ENCODE measurements at places on chromosomes 2 and 18. TPM values are rescaled to one million over a fixed set of nuclear protein-coding genes. Genes with fewer than 3 reads are reported as not detected.

- no peaks in the 10 kb centered on the region for H3K27me3 ChIP-seq
- no peak overlapping the region for H3K27ac ChIP-seq
- no peak overlapping the region for H3K4me3 ChIP-seq
- no peaks in the 10 kb centered on the region for H3K36me3 ChIP-seq
These were observed 105.6 kb upstream of the FSHR start for GRCh38 chr2:49259926-49260325.

- H3K36me3 ChIP-seq: peaks cover 43% of the 10 kb centered on the region
- no peak for DNase-seq
- no peak overlapping the region for H3K4me3 ChIP-seq
- H3K4me1 ChIP-seq: peaks cover 33% of the 10 kb centered on the region
- no peak overlapping the region for H3K27ac ChIP-seq
These were observed 8.8 kb downstream of the FOSL2 start for GRCh38 chr2:28401411-28401810.

Gene PLEKHH2
- 25.0 TPM for total RNA-seq

DNA sequence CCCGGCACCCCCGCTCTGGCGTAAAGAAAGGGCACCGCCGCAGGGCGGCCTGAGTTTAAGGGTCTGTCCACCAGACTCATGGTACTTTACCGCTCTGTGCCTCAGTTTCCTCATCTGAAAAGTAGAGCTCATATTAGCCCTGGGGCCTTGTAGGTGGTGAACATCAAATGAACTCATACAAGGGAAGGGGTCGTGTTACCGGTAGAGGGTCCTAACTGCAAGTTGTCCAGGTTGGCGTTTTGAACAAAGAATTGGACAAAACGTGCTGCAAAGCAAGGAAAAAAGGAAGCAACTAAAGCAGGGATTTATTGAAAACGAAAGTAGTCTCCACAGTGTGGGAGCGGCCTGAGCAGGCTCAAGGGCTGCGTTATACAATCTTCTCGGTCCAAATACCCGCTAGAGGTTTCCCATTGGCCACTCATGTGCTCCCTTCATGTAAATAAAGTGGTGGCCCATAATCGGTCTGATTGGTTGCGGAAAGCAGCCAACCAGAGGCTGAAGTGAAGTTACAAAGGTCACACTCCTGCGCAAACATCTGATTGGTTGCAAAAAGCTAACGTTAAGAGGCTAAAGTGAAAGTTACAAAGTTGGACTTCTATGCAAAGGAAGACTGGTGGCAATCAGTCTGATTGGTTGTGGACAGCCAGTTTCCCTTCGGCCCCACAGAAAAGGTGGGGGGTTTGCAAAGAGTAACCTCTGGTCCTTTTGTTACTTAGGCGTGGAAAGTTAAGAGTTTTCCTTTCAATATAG is 80.7 kb upstream of the LDLRAD4 start:
- H3K4me1 ChIP-seq: no peaks in the 10 kb centered on the region
- H3K4me3 ChIP-seq: peak overlapping the region; percentile 67
- no peaks in the 10 kb centered on the region for H3K27me3 ChIP-seq
- no peak for DNase-seq

DNA sequence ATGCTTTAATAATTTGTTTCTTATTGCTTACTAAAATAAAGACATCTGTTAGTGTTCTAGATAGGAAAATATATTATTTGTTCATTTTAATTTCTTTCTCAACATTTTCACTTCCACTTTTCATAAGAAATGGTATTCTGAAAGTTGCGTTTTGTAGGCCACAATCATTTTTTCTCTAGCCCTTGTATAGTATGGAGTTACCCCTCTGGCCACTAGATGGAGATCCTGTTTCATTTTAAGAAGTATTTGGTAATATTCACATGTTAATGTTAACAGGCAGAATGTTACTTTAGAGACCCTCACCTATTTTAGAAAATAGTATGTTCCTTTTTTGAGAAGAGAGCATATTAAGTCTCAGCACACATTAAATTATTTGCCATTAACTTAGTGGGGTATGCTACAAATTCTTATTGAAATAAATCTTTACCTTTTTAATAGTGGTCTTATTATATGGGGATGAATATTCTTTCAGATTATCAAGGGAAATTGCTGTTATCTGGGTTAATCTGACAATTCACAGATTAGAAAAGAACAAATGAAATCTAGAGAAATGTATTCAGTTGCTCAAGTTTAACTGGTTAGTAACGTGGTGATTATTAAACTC is 73.9 kb upstream of the TTC27 start:
- H3K27ac ChIP-seq: no peak overlapping the region
- no peaks in the 10 kb centered on the region for H3K27me3 ChIP-seq
- H3K4me1 ChIP-seq: no peaks in the 10 kb centered on the region

DNA sequence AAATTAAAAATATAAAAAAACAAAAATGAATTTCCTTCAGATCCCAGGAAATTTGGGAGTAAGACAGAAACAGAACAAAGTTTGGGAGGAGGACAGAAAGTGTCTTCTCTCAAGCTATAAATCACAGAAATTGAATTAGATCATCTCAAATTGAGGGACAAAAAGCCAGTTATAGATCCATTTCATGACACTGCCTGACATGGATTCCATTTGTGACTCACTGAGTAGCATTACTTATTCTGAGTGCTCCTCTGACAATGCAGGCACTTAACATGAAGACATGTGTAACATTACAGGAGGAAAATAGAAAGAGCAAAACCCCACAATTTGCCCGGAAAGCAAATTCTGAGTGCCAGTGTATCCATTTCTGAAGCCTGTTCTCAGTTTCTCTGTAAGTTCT is 63.9 kb upstream of the CREB1 start:
- H3K4me3 ChIP-seq: no peak overlapping the region
- no peaks in the 10 kb centered on the region for H3K36me3 ChIP-seq
- H3K4me1 ChIP-seq: no peaks in the 10 kb centered on the region
- no peak for DNase-seq
- no peak overlapping the region for H3K27ac ChIP-seq
- H3K27me3 ChIP-seq: no peaks in the 10 kb centered on the region
